Cortex of kidney (tissue), 1 donor: ENCODE measurements at places on chromosomes 6 and 20.

- no peak for DNase-seq
Observed at GRCh38 chr6:53461696-53462095, 83.2 kb downstream of the GCLC start.

GRCh38 chr6:54102238-54102637 lies 9.0 kb upstream of the MLIP start:
- no peak for DNase-seq

DNA sequence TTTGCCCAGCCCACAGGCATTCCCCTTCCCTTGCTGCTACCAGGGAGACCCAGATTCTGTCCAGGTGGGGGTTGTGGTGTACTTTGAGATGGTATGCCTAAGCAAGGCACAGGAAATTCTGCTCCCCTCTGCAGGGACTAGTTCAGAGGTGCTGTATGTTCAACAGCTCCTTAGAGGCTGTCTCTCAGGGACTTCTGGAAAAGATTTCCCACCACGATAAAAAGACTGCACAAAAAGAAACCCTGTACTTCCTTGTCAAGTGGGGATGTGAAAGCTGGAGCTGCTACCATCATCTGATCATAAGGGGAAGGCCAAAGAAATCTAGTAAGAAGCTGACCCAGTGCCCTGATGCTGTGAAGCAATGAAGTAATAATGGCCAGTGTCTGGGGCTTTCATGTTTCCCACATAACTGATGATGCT lies 51.5 kb upstream of the SMIM29 start:
- no peak for DNase-seq

DNA sequence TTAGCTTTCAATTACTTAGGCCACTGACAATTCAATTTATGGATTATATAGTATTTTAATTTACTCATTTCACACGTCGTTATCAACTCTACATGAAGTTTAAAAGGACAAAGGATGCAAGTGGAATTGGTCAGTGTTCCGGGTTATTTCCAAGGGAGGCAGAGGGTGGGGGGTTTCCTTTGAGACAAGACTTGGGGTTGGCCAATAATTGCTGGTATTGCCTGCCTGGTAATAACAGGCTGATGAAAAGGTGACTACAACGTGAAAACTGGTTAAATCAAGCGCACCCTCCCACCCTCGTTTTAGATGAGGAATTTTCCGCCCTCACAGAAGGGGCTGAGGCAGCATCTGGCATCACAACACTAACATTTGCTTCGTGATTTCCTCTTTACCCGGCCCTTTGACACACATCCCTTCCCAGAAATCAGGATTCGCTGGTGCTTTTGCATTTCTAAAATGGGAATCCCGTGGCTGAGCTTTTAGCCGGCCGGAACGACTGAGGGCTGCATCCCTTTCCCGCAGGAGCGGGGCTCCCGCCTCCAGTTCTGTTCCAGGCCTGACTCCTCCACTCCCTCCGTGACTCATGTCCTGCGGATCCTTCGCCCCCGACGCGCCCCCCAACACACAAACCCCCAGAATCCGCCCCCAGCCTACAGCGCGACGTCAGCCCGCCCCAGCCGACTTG lies 999 bp upstream of the PIM1 start:
- no peak for DNase-seq

DNA sequence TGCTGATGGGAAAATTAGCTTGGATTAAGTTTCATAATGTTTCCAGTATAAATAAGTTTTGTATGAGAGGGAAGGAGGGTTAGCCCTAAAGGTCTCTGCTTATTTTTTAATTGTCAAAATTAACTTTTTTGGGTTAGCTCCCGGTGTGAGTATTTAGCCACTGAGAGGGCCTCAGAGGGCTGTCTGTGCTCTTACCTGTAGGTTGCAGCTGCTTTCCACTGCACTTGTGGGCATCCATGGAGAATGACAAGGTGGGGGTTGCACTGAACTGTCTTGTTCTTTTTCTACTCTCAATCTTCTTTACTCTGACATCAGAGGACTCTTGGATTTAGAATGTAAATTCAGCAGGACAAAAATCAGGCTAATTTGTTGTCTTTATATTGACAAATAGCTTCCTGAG lies 81.4 kb downstream of the CD164 start:
- DNase-seq: no peak

DNA sequence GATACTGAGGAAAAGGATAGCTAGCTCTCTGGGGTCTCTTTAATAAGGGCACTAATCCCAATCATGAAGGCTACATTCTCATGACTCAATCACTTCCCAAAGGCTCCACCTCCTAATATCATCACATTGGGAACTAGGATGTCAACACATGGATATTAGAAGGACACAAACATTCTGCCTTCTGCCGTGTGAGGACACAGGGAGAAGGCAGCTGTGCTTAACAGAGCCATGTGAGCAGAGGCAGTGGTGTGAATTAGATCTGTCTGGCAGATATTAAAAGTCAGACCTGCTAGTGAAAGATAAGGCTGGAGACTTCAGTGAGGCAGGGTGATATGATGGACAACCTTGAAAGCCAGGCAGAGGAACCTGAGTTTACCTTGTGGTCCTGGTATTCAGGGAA lies 341.9 kb downstream of the ARHGAP18 start:
- no peak for DNase-seq

DNA sequence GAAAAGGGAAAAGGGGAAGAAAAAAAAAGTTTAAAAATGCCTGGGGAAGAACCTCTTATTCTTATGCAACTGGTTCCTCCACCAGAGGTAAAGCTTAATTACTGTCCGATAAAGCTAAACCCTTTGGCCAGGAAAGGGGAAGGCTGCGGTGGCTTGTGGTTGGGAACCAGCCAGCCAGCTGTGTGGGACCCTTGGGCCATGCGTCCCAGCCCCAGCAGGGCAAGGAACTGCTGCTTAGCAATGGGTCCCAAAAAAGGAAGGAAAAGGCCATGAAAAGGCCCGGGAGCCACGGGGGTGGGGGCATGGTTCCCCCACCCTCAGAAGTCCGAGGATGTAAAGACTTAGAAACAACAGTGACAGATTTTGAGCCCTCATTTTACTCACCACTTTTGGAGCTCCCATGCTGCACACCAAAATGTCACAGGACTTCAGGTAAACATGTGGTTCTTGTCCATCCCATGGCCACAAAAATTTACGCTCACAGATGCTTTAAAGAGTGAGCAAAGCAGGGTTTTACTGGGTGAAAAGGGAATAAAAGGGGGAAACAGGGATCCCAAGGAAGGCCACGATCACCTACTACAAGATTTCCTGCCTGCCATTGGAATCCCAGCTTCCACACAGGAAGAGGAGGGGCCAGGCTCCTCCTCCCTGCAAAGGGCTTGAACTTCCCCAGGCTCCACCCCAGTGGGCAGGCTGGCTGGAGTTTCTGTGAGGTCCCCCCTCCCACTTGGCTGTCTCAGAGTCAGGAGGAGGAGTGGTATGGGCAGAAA lies 1234.7 kb upstream of the GJE1 start:
- DNase-seq: no peak

DNA sequence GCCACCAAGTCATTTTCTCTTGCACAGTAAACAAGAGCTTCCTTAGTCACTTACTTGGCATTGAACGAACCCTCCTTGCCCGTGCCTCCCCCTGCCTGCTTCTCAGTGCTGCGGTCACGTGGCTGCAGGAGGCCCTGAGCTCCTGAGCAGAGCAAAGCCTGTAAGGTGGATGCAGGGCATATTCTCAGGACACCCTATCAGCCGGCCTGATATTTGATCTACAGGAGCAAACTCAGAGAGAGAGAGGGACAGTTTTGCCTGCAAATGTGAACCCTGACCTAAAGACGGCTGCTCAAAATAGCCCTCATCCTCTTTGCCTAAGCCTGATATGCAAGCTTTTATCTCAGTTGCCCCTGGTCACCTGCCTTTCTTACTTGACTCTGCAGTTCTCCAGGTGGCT lies 93.0 kb upstream of the POPDC3 start:
- DNase-seq: no peak

- no peak for DNase-seq
Observed at GRCh38 chr6:148972481-148972880, 225.7 kb downstream of the UST start.

DNA sequence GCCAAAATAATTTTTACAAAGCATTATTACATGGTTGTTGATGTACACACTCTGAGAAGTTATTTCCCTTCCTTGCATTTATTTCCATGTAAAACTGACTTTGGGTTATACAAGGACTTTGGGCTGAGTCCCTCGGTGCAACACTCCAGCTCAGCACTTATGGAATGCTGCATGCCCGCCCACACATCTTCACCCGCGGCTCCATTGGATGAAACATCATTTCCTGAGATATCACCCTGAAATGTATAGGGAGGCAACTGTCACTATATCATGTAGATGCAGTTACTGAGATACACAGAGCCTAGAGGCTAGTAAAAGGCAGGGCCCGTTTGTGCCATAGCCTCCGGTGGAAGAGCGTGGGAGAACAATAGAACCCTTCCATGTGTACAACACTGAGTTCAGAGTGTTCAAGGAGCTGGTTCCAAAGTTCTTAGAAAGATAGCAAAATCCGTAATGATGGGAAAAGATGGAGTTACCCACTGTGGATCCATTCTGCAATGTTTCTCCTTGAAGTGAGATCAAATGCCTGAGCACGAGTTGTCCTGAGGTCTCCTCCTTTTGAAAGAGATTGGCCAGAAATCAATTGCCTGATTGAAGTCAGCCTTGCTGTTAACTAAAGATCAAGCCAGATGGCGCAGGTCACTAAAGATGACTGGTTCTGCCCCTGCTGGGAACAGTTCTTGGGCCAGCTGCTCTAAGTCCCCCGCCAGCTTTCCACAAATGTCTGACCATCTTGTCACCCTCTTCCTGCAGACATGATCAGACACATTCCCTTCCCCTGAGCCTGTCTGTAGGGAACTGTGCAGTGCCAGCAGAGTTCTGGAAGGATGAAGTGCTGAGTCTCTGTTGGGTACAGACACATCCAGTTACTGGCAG lies 100.9 kb upstream of the IYD start:
- DNase-seq: no peak

- DNase-seq: no peak
Observed at GRCh38 chr20:5150226-5151076, 23.6 kb downstream of the CDS2 start.

- no peak for DNase-seq
Observed at GRCh38 chr6:42347456-42347855, 104.3 kb downstream of the TRERF1 start.

DNA sequence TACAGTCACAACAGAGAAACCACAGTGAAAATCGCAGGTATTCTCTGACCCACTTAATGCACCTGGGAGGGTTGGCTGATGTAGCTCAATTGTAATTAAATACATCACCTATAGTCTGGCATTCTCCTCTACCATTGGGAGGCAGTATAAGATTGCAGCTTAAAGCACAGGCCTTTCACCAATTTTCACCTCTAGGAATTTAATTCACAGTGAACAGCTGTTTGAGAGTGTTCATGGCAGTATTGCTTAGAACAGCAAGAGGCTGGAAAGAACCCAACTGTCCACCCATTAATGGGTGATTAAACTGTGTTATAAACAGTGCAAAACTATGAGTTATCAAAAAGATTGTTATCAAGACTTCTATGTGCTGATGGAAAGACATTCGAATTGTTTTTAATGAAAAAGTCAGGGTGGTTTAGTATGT lies 2.0 kb downstream of the EDEM2 start:
- no peak for DNase-seq

GRCh38 chr20:23063168-23063567 lies 13.7 kb upstream of the THBD start:
- DNase-seq: no peak

DNA sequence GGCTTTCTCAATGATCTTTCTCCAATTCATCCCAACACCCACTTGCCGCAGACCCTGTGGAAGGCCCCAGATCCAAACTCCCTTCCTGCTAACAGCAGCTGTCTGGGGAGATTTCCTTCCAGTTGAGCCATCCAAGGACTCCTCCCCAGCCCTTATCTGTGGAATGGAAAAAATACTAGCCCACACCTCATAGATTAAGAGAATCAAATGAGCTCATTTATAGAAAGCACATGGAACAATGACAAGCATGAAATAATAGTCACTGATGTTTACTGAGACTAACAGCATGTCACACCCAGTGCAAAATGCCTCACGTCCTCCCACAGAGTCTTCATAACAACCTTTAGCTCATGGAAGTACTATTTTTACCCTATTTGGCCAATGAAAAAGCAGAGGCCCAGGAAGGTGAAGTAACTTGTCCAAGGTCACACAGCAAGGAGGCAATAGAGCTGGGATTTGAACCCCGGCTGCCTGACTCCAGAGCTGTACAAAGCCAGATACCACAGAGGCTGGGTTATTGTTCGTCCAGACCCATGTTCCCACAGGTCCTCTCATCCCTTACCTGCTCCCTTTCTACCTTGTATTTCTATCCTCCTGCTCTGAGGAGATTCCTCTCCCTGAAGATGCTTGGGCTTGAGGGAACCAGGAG lies 23.4 kb upstream of the PTGIS start:
- no peak for DNase-seq

DNA sequence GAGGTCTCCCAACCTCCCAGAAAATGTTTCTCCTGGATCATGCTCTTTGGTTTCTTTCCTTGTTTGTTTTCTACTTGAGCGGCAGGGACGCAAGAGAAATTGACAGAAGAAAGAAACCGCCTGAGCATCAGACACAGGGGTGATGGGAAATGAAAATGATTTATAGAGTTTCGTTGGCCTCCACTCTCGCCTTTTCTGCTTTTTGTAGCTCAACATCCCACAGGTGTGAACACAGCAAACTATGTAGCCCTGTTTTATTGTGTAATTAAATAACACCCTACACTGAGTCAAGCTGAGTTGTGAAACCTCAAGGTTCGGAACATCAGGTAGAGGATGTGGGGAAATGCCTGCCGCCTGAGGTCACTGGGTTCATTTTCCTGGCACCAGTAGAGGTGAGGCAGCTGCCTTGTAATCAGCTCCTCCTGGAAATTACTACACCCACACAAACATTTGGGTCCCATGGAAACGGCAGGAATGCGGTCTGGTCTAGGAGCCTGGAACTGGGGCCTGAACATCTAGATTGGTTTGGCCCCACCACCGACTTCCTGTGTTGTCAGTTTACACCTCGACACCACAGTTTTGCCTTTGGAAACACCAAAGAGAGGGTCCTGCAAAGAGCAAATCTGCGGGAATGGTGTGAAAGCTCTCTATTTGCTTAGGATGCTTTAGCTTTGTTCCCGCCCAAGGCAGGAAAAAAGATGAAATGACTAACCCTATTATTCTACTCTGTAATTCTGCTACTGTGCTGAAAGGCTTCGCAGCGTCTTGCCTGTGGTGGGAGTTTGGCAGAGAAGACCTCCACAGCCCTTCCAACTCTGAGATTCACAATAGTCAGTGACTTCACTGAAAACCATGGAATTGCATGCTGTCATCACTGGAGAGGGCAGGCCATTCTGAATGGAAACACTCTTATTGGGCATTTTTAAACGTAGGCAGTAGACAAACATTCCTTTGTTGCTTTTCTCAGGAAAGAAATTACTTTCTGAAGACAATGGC lies 53.0 kb downstream of the ADAT2 start:
- no peak for DNase-seq

GRCh38 chr6:21596949-21597682 lies 3.6 kb downstream of the SOX4 start:
- DNase-seq: no peak

- no peak for DNase-seq
Observed at GRCh38 chr6:38588631-38589366, 50.9 kb downstream of the BTBD9 start.

- DNase-seq: no peak
Observed at GRCh38 chr20:16057651-16058050, 515.6 kb downstream of the KIF16B start.

GRCh38 chr6:107495196-107495643 lies 5.3 kb downstream of the SOBP start:
- DNase-seq: no peak

GRCh38 chr20:19313342-19314069 lies 101.1 kb downstream of the SLC24A3 start:
- DNase-seq: no peak
